Suppressor macrophage treated with lipopolysaccharide for 1 hour (primary cell): ENCODE measurements at places on chromosomes 3 and 15.

DNA sequence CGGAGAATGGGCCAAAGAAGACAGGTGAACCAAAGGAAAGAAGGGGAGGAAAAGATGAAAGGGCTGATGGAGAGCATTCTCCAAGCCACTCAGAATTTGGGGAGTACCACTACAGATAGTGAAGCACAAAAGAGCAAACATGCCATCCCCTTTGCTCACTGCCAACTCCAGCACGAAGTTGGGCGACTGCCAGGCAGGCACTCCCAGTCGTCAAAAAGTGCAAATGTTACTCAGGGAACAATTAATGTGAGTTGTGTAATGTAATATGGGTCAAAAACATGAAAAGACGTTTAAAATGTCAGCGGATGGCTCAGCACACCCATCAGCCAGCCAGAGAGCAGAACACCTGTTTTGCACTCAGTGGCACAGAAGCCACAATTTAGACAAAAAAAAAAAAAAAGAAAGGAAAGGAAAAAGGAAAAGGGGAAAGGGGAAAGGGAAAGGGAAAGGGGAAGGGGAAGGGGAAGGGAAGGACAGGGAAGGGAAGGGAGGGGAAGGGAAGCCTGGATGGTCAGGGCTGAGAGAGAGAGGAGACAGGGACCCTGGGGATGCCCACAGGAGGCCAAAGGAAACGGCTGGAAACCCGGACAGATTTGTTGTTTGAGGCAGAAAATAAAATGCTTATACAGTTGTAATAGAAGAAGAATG lies 82.7 kb downstream of the COL8A1 start:
- no peak for DNase-seq

GRCh38 chr3:38545550-38545949 lies 49.4 kb downstream of the EXOG start:
- DNase-seq = no peak

- DNase-seq = no peak
Measured at GRCh38 chr15:31360843-31361763, 34.5 kb downstream of the KLF13 start.

DNA sequence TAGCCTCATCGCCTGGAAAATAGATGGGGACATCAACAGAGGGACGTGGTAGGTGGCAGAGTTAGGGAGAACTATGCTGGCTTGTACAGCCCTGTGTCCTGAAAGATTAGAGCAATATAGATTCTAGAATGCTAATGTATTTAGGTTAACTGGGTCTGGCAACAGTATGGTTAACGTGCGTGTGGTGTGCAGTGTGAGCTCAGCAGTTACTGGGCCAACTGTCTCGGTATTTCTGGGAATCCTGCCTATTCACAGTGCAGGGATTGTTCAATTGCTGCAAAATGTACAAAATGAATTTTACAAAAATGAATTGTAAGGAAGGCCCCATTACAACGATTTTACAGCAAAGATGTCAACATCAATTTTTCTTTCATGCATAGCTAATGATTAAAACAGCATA lies 20.6 kb downstream of the MEIS2 start:
- DNase-seq = no peak

DNA sequence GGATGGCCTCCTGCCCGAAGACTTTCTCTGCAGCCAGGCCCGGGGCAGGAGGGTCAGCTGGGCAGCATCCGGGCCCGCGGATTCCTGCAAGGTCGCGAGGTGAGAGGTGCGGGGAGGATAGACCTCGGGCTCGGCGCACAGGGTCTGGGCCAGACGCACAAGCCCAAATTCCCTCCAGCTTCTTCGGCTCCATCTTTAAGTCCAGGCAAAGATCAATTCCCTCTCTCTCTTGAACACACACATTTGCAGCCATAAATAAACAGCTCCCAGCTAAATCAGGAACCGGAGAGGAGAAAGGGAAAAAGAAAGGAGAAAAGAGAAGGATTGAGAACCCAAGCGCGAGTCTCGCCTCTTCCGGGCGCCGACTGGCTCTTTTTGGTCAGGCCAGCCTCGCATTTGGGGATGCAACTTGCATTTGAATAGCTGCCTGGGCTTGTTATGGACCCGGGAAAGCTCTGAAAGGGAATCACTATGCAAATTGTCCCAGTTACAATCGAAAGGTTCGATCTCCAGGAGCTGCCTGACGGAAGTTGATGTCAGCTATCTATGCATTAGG lies 14.5 kb upstream of the ONECUT1 start:
- peak; percentile 18 for DNase-seq
